HFFc6 (cell line): ENCODE measurements at places on chromosomes 7 and 10. TPM values are rescaled to one million over a fixed set of nuclear protein-coding genes. Genes with fewer than 3 reads are reported as not detected.

Gene PWWP2B
- total RNA-seq, result 4.8 to 6.9 TPM (median 5.7 TPM) in 3 replicates

Gene CYP2C8
- total RNA-seq, result not detected in 2 replicates

Gene ZNF789
- total RNA-seq, result 5.3 and 5.5 TPM in 2 replicates

Gene LIMK1
- 62.5 to 65.8 TPM (median 64.1 TPM) in 3 replicates for total RNA-seq

Gene WEE2
- not detected in 3 replicates for total RNA-seq

Gene SAMD8
- total RNA-seq, result 24.4 to 29.1 TPM (median 28.9 TPM) in 3 replicates

Gene CLRN3
- total RNA-seq, result not detected in 3 replicates

Gene ERVW-1
- total RNA-seq, result not detected in 3 replicates

Gene MYL7
- total RNA-seq, result not detected in 3 replicates

Gene ENKUR
- 0.23 to 0.33 TPM in 2 of 3 replicates, not detected in the other for total RNA-seq

Gene GSTO2
- total RNA-seq, result 2.7 to 15.0 TPM (median 3.2 TPM) in 3 replicates

Gene HOGA1
- 0.20 to 0.48 TPM (median 0.27 TPM) in 3 replicates for total RNA-seq

Gene SLC37A3
- 25.1 to 31.8 TPM (median 26.5 TPM) in 3 replicates for total RNA-seq

Gene GPNMB
- total RNA-seq, result 21.7 to 48.8 TPM (median 27.2 TPM) in 3 replicates

Gene TEX36
- total RNA-seq, result not detected in 3 replicates

Gene CTAGE15
- not detected in 2 replicates for total RNA-seq

Gene PNLIPRP1
- total RNA-seq, result not detected in 3 replicates

Gene WIPF3
- not detected in 3 replicates for total RNA-seq

Gene LEP
- total RNA-seq, result not detected in 3 replicates

Gene PAX4
- total RNA-seq, result not detected in 2 replicates

Gene C7orf57
- total RNA-seq, result 0.14 TPM in 1 of 3 replicates, not detected in the others

Gene ZEB1
- total RNA-seq, result 44.0 to 58.1 TPM (median 47.4 TPM) in 3 replicates

Gene FBH1
- 64.2 to 74.5 TPM (median 66.0 TPM) in 3 replicates for total RNA-seq

Gene GPR37
- total RNA-seq, result not detected in 3 replicates

Gene CNNM1
- total RNA-seq, result 3.4 to 5.1 TPM (median 5.0 TPM) in 3 replicates

Gene IRF5
- total RNA-seq, result 0.09 TPM in 1 of 3 replicates, not detected in the others

Gene AGBL3
- total RNA-seq, result 0.63 and 0.94 TPM in 2 replicates

Gene LMOD2
- total RNA-seq, result not detected in 3 replicates

Gene CDK14
- 23.0 to 30.7 TPM (median 28.0 TPM) in 3 replicates for total RNA-seq

Gene PRRT4
- total RNA-seq, result not detected in 3 replicates

Gene C1QL3
- not detected in 3 replicates for total RNA-seq

Gene GSAP
- total RNA-seq, result 2.0 to 2.7 TPM (median 2.4 TPM) in 3 replicates

Gene KIN
- total RNA-seq, result 13.2 to 14.2 TPM (median 13.7 TPM) in 3 replicates

Gene NKX1-2
- not detected in 2 replicates for total RNA-seq

Gene GNAI1
- 59.5 to 68.0 TPM (median 66.9 TPM) in 3 replicates for total RNA-seq

Gene LIPK
- not detected in 3 replicates for total RNA-seq

Gene GIMAP7
- not detected in 3 replicates for total RNA-seq

Gene ZNF503
- 9.1 to 15.5 TPM (median 11.3 TPM) in 3 replicates for total RNA-seq

Gene UNCX
- not detected in 3 replicates for total RNA-seq

Gene NME8
- not detected in 3 replicates for total RNA-seq

Gene CPN1
- total RNA-seq, result not detected in 3 replicates

Gene FBXO24
- total RNA-seq, result 0.34 to 0.80 TPM (median 0.43 TPM) in 3 replicates

Gene PRKCQ
- total RNA-seq, result not detected in 3 replicates

Gene HDAC9
- total RNA-seq, result 12.4 and 30.0 TPM in 2 replicates

Gene COBL
- total RNA-seq, result not detected in 3 replicates

Gene EPC1
- total RNA-seq, result 15.8 and 17.4 TPM in 2 replicates

Gene CPSF4
- total RNA-seq, result 24.8 to 29.2 TPM (median 29.1 TPM) in 3 replicates

Gene GPRIN2
- total RNA-seq, result not detected in 3 replicates

Gene TEX47
- not detected in 3 replicates for total RNA-seq

Gene PLA2G12B
- not detected in 3 replicates for total RNA-seq
